ENCODE measurements at places on chromosomes 1 and 21.

GRCh38 chr1:233916706-233917105 is 12.2 kb downstream of the SLC35F3 start:
- no peak for DNase-seq

DNA sequence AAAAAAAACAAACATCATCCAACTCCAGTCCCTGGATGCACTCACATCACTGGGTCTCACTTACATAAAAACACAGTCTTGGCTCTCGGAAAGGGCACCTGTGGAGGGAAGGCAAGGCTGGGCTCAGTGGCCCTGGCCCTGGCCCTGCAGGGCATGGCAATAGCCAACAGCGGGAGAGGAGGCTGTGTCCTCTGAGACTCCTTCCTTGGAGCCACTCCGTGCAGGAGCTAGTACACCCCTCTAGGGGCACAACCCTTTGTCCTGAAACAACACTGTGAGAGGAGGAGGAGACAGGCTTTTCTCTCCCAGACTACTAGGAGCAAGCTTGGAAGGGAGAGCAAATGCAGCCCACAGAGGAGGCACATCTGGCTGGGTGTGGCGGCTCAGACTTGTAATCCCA is 28.0 kb downstream of the URB1 start:
- no peak for DNase-seq

GRCh38 chr1:41461790-41462679 is 22.4 kb downstream of the EDN2 start:
- DNase-seq: no peak

DNA sequence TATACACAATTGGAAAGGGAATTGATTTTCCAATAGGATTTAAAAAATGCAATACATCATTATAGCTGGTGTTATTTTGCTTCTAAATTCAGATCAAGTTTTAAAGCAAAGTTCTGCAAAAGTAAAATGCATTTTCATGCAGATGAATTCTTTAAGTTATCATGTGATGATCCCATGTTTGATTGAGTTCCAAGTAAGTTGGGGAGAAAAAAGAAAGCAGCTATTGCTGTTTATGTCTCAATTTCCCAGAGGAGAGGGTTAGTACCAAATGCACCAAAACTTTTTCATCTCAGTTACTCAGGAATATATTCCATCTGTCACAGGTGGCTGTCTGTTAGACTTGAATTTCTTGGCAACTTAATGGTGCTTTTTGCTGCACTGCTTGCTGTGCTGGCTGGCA is 29.7 kb downstream of the HSPA13 start:
- no peak for DNase-seq

- DNase-seq: no peak
Measured at GRCh38 chr1:202304375-202304774, 37.4 kb downstream of the UBE2T start.

DNA sequence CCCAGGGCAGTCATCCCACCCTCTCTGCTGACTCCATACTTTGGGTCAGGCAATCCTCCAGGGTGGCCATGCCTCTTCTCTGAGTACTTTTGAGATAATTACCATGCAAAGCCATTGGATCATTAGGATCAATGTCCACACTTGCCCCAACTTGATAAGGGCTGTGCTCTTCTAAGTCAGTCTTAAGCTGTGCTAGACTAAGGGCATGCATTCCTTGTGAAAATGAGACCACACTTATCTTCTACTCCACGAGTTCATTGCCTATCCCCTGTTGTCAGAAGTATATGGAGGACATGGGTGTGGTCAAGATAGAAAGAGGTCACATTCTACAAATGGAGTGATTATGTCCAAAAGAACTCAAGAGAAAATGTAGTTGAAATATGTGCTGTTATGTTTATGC is 18.9 kb upstream of the SSX2IP start:
- no peak for DNase-seq

DNA sequence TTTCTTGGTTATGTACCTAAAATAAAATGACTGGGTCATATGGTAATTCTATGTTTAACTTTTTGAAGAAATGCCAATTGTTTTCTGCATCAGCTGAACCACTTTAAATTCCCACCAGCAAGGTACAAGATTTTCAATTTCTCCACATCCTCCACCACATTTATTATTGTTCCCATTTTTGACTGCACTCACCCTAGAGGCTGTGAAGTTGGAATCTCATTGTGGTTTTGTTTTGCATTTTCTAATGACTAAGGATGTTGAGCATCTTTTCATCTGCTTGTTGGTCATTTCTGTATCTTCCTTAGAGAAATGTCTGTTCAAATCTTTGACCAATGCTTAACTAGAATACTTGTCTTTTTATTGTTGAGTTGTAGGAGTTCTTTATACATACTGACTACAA is 72.5 kb downstream of the ASTN1 start:
- no peak for DNase-seq
